GM12864 (cell line): ENCODE measurements at places on chromosomes 2 and 18.

GRCh38 chr2:76958749-76959148 lies 563.4 kb downstream of the LRRTM4 start:
- DNase-seq: no peak

- no peak for DNase-seq
Observed at GRCh38 chr2:1591461-1591770, 152.9 kb downstream of the PXDN start.

DNA sequence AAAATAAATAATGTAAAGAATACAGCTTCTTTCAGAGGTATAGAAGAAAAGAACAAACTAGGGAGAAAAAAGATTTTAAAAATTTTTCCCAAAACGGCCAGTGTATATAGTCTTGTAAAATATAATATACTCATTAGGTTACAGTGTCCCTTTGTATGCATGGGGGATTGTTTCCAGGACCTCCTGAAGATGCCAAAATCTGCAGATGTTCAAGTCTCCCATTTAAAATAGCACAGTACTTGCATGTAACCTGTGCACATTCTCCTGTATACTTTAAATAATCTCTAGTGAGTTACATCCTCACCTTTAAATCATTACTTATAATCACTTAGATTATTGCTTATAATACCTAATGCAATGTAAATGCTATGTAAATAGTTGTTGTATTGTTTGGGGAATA lies 80.6 kb upstream of the LRRTM4 start:
- DNase-seq: no peak

GRCh38 chr2:102143450-102143985 lies 972 bp downstream of the IL1R1 start:
- no peak for DNase-seq

DNA sequence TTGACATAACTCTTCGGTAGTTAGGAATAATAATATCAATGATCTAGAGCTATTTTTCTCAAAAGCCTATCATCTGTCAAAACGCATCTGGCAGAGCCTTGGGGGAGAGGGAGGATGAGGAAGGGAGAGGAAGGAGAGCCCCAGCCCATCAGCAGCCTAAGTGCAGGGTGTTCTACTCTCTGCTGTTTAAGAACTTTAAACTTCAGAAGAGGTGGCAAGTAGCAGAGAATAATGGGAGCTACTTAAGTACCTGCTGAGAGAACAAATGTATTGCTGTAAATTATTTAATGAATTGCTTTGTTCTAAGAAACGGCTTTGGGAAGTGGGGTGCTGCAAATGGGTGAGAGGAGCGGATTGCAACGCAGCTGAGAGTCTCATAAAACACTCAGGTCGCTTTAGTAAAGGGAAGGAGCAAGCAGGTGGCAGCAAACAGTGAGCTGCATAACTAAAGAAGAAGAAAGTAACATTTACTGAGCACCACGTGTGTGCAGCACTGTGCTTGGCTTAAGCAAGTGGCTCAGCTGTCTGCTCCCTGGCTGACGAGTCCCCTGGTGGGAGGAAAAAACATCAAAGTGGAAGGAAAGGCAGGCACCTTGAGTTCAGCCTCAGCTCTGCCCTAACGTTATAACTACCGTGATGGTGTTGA lies 26.3 kb upstream of the SH3RF3 start:
- DNase-seq: no peak

- DNase-seq: no peak
Observed at GRCh38 chr2:34199971-34200370, 600.9 kb upstream of the FAM98A start.

GRCh38 chr18:36501100-36501499 lies 203.6 kb downstream of the FHOD3 start:
- no peak for DNase-seq

DNA sequence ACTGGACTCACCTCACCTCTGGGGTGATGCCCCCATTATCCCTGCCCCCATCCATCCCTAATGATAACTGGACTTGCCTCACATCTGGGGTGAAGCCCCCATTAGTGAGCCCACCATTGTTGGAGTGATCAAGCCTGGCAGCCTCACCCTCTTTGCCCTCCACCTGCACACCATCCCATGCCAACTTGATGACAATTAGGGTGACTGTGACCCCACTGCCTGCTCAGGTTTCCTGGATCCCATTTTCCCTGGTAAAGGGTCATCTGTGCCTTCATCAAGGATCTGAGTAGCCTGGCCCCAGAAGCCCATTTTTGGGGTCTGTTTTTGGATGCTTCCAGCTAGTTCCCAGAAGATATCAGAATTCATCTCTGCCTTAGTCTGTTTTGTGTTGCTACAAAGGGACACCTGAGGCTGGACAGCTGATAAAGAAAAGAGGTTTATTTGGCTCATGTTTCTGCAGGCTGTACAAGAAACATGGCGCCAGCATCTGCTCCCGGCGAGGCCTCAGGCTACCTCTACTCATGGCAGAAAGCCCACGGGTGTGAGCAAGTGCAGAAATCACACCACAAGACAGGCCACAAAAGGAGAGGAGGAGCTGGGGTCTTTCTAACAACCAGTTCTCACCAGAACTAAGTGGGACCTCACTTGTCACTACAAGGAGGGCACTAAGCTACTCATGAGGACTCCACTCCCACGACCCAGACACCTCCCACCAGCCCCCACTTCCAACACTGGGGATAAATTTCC lies 196.4 kb upstream of the TWIST2 start:
- no peak for DNase-seq

GRCh38 chr2:30232801-30233130 lies 1.4 kb downstream of the LBH start:
- DNase-seq: no peak

DNA sequence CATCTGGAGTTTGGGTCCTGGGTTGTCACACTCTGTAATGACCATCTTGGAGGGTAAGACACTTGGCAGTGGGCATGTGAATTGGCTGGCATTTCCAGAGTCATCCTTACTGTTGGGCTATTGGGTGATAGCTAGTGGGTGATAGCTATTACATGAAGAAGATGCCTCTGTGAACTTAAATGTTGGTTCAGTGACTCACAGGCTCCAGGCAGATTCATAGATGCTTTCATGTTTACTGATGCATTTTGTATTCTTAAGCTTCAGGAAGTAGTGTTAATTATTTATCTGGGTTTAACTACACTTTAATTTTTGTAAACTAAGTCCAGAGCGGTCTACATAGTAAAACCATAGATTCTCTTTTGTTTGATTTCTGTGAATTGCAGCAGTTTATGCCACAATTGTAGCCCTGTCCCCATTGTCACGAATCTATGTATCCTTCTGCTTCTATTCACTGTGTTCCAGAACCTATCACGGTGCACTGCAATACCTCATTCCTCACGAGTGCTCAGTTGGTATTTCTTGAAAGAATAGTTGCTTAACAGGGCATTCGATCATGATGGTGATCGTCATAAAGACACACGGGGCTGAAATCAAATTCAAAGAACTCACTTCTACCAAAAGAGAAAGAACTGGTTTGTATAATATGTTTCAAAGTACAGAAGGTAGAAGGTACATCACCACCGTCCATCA lies 79.7 kb downstream of the GBX2 start:
- no peak for DNase-seq

GRCh38 chr2:173854141-173854540 lies 111.0 kb downstream of the SP3 start:
- no peak for DNase-seq

DNA sequence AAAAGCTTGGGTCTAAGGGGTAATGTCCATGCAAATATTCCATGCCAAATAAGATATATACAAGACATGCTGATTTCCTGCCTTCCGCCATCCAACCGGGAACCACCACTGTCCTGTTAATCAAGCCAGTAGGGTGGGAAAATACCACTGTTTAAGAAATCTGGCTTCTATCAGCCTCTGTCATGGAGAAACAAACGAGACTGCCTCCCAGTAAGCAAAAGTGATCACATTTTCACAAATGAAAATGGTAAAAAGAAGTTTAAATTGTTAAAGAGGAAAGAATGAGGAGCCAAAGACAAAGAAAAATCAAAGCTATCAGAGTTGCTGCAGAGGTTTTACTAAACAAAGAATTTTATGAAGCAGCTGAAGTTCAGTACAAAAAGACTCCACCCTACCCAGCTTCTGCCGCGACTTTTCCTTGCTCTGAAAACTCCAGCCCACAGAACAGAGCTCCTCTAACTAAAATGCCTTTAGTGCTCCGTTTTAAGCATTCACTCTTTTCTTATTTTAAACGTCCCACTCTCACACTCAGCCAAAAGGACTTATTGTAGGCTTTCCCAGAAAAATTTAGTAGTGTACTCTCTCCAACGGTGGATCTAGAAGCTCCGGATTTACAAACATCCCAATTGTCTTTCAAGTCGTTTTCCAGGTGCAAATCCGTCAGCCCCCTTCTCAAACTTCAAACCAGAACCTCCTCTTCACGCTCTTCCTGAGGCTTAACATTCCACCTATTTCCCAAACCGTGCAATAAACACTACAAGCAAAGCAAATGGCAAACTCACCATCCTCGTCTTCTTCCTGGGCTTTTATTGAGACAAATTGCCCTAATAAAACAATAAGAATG lies 613 bp downstream of the COL5A2 start:
- no peak for DNase-seq

DNA sequence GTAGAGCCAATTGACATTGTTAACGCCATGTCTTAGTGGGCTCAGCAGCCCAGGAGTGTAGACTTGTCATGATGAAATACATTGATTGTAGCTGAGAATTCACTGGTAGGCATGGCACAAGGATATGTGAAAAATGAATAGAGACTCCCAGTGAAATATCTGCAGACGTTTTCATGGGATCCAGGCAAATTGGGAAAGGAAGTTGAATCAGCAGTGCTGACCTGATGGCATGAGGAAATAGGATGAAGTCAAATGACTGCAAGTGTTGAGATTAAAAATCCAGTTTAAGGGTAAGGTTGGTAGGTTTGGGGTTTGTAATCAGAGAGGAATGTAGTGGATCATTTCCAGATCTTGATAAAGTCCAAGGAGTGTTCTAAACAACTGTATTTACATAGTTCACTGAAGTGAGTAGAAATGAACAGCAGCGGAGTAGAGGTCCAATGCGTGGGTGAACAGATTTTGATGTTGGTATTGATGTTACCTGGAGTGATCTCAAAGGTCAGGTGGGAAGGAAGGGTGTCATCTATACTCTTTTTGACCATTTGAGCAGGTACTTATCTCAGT lies 24.6 kb downstream of the INSIG2 start:
- DNase-seq: no peak

GRCh38 chr2:136052369-136053362 lies 65.3 kb downstream of the CXCR4 start:
- peak; percentile 25 for DNase-seq

DNA sequence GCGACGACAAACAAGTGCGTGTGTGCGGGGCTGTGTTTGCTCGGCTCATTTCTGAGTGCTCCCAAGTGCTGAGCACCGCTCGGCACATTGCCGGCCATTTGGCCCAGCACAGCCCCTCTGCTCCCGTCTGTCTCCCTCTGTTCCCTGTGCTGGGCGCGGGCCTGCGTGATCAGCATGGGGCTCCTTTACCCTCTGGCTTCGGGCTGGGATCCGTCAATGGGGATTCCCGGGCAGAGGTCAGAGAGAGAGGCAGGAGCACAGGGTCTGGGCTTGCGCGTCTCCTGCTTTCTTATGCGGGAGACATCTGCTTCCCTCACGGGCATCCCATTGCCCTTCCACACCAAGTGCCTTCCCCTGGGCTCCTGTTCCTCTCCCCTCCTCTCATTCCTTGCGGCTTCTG lies 234.0 kb downstream of the ACKR3 start:
- DNase-seq: no peak

GRCh38 chr2:158042245-158042644 lies 59.4 kb upstream of the UPP2 start:
- DNase-seq: no peak
